ENCODE measurements at places on chromosomes 2 and 18. TPM values are rescaled to one million over a fixed set of nuclear protein-coding genes. Genes with fewer than 3 reads are reported as not detected.

Gene PPP1R1C
- total RNA-seq = 1.7 TPM

Gene NEB
- total RNA-seq = 0.77 TPM

Gene MTX2
- total RNA-seq = 25.6 TPM

Gene OSR1
- 0.45 TPM for total RNA-seq

Gene TDRD15
- total RNA-seq = not detected

DNA sequence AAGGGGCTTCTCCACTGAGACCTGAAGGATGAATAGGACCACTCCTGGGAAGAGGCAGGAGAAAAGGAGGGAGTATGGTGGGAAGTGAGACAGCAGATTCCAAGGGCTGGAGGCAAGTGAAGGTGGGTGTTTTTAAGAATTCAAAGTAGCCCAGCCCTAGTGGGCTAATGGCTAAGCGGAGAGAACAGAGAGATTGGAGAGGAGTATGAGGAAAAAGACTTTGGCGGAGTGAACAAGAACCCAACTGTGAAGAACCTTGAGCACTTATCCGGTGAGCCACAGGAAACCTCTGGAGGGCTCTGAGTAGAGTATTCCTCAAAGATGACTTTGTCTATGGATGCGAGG, 142.6 kb downstream of the COPS8 start:
- no peak overlapping the region for H3K4me3 ChIP-seq
- no peaks in the 10 kb centered on the region for H3K4me1 ChIP-seq
- DNase-seq = no peak

- H3K4me1 ChIP-seq = peaks cover 9% of the 10 kb centered on the region
- no peak overlapping the region for H3K27ac ChIP-seq
- no peaks in the 10 kb centered on the region for H3K36me3 ChIP-seq
Observed at GRCh38 chr18:52652391-52652790, 312.4 kb downstream of the DCC start.

GRCh38 chr2:43754180-43754579, 19.7 kb upstream of the DYNC2LI1 start:
- H3K4me3 ChIP-seq = no peak overlapping the region
- no peaks in the 10 kb centered on the region for H3K36me3 ChIP-seq
- H3K4me1 ChIP-seq = peaks cover 12% of the 10 kb centered on the region
- no peaks in the 10 kb centered on the region for H3K27me3 ChIP-seq
- H3K27ac ChIP-seq = no peak overlapping the region

Data from neural crest cell (in vitro differentiated cells).